Mesothelial cell of epicardium (in vitro differentiated cells): ENCODE measurements at places on chromosomes 13 and 19.

- no peak overlapping the region for H3K4me3 ChIP-seq
- no peaks in the 10 kb centered on the region for H3K27me3 ChIP-seq
- peaks cover 20% of the 10 kb centered on the region for H3K4me1 ChIP-seq
- no peak overlapping the region for H3K27ac ChIP-seq
Measured at GRCh38 chr13:99481366-99481765, 19.9 kb upstream of the TM9SF2 start.

GRCh38 chr19:31170046-31170445 lies 179.2 kb downstream of the TSHZ3 start:
- DNase-seq = no peak
- H3K4me3 ChIP-seq = no peak overlapping the region
- H3K27me3 ChIP-seq = no peaks in the 10 kb centered on the region
- no peak overlapping the region for H3K27ac ChIP-seq
- no peaks in the 10 kb centered on the region for H3K36me3 ChIP-seq

DNA sequence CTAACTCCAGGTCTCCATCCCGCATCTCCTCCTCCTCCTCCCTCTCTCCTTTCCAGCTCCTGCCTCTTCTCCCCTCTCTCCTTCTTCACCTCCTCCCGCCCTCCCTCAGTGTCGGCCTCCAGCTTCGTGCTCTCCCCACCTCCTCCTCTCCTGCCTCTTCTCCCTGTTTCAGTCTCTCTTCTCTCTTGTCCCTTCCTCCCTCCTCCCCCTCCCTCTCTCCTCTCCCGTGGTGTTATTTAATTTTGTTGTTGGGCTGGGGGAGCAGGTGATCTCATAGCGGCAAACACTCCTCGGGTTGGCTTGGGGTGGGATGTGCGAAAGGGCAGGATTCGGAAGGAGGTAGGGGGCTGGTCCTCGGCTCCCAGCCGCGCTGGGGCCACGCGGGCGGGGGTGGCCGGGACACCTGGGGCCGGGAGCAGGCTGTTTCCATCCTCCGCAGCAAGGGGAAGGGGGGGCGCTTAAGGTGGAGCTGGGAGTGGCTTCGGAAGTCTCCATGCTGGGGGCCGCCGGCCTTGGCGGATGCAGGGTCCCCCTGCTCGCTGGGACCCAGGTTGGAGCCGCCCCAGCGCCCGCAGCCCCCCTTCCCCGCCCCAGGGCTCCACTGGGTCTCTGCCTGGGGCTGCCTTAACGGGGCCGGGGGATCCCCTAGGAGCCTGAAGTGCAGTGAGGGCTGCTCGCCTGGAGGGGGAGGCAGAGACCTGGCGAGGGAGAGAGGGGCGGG lies at the start of gene CA11:
Gene CA11 (minus strand): TSS at position 187 of the 721 bp plus-strand sequence. CDS start 555 bp downstream, outside the sequence.
- H3K27ac ChIP-seq = peak within 1 kb of the TSS; percentile 95
- H3K27me3 ChIP-seq = no peaks in the 10 kb centered on the region
- H3K4me3 ChIP-seq = peak within 1 kb of the TSS; percentile 81
- peaks cover 7% of the 10 kb centered on the region for H3K36me3 ChIP-seq

GRCh38 chr13:100738176-100738855 lies 63.7 kb upstream of the TMTC4 start:
- no peak for DNase-seq
- no peaks in the 10 kb centered on the region for H3K36me3 ChIP-seq
- H3K27ac ChIP-seq = no peak overlapping the region
- H3K4me1 ChIP-seq = peaks cover 2% of the 10 kb centered on the region
- H3K27me3 ChIP-seq = no peaks in the 10 kb centered on the region

- no peaks in the 10 kb centered on the region for H3K27me3 ChIP-seq
- H3K4me3 ChIP-seq = no peak overlapping the region
- H3K36me3 ChIP-seq = no peaks in the 10 kb centered on the region
- no peak overlapping the region for H3K27ac ChIP-seq
Measured at GRCh38 chr13:34458756-34459715, 483.0 kb upstream of the NBEA start.

DNA sequence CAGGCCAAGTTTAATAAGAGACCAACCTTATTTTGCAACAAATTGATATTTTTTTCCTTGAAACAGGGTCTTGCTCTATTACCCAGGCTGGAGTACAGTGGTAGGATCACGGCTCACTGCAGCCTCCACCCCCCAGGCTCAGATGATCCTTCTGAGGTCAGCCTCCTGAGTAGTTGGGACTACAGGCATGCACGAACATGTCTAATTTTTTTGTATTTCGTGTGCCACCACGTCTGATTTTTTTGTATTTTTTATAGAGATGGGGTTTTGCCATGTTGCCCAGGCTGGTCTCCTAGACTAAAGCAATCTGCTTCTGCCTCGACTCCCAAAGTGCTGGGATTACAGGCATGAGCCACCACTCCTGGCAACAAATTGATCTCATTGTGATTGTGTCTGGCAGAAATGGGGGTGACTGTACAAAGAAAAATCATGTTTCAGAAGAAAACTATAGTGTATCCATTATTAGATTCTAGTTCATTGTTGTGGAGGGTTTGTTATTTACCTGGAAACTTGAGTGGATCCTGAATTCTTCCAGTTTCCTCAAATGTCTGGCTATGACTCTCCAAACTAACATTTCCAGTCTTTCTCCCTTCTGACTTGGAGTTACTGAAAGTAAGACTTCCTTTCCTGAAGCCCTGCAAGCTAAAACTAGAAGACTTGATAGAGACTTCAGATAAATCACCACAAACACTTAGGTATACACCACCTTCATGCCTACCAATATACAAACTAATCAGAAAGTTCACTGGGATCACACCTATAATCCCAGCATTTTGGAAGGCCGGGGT lies 17.3 kb upstream of the AKT2 start:
- H3K4me3 ChIP-seq = no peak overlapping the region
- H3K4me1 ChIP-seq = peaks cover 22% of the 10 kb centered on the region
- no peaks in the 10 kb centered on the region for H3K27me3 ChIP-seq
- no peak for DNase-seq

GRCh38 chr19:46404055-46404752 lies 9.2 kb downstream of the CCDC8 start:
- no peaks in the 10 kb centered on the region for H3K36me3 ChIP-seq
- DNase-seq = no peak
- H3K27me3 ChIP-seq = no peaks in the 10 kb centered on the region
- H3K4me1 ChIP-seq = peaks cover 36% of the 10 kb centered on the region

DNA sequence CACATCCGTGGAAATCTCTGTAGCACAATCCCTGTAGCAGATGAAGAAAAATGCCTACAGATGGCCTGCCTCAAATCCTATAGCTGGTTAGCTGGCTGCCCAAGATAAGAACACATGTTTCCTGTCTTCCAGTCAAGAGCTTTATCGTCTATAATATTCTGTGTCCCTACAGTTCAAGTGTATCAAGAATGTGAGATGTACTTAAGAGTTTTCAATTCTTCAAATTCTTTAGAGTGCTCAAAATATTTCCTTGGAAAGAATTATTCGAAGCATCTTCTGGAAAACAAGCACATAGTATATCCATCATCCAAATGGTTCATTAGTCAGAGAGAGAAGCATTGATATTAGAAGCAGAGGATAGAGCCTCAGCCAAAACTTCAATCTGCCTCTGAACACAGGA lies 239.8 kb downstream of the COG6 start:
- no peak overlapping the region for H3K4me3 ChIP-seq
- H3K27me3 ChIP-seq = no peaks in the 10 kb centered on the region
- peak overlapping the region; percentile 28 for H3K27ac ChIP-seq
- H3K36me3 ChIP-seq = no peaks in the 10 kb centered on the region

DNA sequence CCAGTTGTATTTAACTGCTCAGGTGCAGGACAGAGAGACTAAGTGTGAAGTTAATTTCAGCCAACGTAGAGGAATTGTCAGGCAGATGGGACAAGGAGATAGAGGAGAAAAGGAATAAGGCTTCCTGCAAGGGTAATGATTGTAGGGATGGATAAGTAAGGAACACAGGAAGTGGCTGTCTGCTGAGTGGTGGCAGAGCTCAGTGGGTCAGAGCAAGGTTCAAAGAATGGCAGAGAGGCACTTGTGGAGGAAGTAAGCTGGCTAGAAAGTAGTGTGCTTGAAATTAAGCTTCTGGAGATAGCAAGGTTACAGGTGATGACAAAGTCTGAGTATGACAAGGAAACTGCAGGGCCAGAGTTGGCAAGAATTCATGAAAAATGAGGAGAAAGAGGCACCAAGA lies 47.9 kb downstream of the USPL1 start:
- H3K4me3 ChIP-seq = no peak overlapping the region
- no peak for DNase-seq
- peaks cover 4% of the 10 kb centered on the region for H3K4me1 ChIP-seq
- H3K27ac ChIP-seq = no peak overlapping the region
